ENCODE measurements at places on chromosomes 11 and 22. TPM values are rescaled to one million over a fixed set of nuclear protein-coding genes. Genes with fewer than 3 reads are reported as not detected.

DNA sequence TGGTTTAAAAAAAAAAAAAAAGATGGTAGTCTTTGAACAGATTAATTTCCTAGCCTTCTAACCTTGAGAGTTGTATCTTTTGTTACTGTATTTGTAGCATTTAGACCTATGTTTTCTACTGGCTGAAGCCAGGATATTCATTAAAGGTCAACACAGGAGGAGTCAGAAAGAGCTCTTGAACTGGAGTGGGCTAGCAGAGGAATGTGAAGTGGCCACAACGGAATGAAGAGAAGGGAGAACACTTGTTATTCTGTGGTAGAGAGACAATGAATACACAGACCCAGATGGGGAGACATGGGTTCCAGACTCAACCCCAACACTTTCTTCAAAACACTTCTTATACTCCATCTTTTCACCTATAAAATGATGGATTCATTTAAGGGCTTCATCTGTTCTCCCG lies 88.1 kb downstream of the RELT start:
- no peak overlapping the region for H3K4me3 ChIP-seq
- peak overlapping the region; percentile 41 for H3K27ac ChIP-seq
- H3K27me3 ChIP-seq = no peaks in the 10 kb centered on the region
- no peak for DNase-seq

DNA sequence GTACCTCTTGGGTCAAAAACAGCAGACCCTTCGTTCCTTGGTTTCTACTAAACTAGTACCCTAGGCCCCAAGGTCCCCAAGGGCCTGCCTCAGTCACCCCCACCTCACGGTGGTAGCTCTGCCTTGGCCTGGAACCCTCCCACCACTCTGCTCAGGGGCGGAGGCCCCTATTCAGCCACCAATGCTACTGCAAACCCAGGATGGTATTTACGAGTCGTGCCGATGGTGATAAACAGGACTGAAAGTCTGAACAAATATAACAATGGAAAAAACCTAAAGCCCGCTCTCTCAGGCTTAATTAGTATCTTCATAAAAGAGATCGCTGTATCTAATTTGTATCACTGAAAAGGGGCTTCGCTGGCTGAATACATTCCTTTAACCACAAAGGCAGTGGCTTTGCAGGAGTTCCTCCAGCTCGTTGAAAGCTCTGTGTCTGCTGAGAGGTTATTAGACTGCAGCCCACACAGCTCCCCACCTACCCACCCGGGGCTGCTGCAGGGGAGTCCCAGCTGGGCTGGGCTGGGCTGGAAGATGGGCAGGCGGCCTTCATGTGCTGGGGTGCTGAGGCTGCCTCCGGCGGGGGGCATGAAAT lies 15.2 kb downstream of the SHISAL1 start:
- no peak overlapping the region for H3K27ac ChIP-seq
- no peaks in the 10 kb centered on the region for H3K27me3 ChIP-seq
- no peak for DNase-seq
- H3K4me1 ChIP-seq = no peaks in the 10 kb centered on the region
- no peak overlapping the region for H3K4me3 ChIP-seq
- no peaks in the 10 kb centered on the region for H3K36me3 ChIP-seq

DNA sequence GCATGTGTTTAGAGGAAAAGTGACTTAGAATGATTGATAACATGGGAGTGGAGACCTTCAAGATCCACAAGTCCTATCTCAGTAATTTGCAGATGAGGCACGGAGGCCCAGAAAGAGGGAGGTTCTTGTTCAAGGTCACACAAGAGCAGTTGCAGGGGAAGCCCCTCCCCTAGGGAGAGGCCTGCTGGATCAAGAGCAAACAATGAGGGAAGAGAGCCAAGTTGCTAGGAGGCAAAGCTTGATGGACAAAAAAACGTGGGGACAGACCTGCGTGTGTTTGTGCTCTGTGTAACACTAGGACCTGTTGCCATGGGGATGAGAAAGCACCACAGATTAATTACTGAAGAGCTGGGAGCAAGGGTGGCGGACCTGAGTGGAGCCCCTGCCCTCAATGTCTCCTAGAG lies 6.4 kb upstream of the MFRP start:
- DNase-seq = peak; percentile 85
- peaks cover 15% of the 10 kb centered on the region for H3K36me3 ChIP-seq
- H3K27me3 ChIP-seq = no peaks in the 10 kb centered on the region

Gene ARHGEF17
- total RNA-seq = 47.6 TPM

Gene FJX1
- total RNA-seq = 1.2 TPM

DNA sequence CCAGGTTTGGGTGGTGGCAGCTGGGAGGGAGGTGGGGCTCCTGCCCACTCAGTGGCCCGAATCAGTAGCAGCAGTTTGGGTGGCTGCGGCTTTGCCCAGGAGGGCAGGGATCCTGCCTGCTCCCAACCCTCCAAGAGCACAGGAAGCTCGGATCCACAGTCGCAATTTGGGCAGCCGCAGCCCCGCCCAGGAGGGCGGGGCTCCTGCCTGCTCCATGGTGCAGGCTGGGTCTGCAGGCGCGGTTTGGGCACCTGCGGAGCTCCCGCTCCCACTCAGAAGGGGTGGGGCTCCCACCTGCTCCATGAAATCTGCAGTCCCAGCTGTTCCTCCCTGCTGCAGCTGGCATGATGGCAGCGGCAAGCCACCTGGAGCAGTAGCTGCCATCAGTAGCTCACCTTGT lies 38.1 kb upstream of the CALCB start:
- H3K4me1 ChIP-seq = no peaks in the 10 kb centered on the region
- no peak for DNase-seq
- no peak overlapping the region for H3K4me3 ChIP-seq
- H3K27ac ChIP-seq = no peak overlapping the region
- no peaks in the 10 kb centered on the region for H3K36me3 ChIP-seq

Gene ADM2
- total RNA-seq = not detected

DNA sequence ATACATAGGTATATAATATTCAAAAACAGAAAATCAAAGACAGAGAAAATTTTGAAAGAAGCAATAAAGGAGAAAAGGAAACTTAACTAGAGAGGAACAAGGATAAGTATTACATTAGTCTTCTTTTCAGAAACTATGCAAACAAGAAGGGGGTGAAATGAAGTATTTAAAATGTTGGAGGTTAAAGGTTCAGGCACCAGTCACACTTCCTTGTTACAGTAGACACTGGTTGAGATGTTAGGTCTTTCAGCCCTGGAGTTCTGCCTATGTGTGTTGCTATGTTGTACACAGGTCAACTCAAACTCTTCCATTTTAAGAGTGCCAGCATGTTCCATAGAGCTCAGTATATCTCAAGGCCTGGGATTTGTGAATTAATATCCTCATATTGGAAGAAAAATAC lies 6.0 kb upstream of the MS4A4A start:
- no peaks in the 10 kb centered on the region for H3K4me1 ChIP-seq
- no peak overlapping the region for H3K4me3 ChIP-seq
- no peak for DNase-seq

Gene KAT5
- total RNA-seq = 38.3 TPM

Gene DYNC2H1
- 7.2 TPM for total RNA-seq

DNA sequence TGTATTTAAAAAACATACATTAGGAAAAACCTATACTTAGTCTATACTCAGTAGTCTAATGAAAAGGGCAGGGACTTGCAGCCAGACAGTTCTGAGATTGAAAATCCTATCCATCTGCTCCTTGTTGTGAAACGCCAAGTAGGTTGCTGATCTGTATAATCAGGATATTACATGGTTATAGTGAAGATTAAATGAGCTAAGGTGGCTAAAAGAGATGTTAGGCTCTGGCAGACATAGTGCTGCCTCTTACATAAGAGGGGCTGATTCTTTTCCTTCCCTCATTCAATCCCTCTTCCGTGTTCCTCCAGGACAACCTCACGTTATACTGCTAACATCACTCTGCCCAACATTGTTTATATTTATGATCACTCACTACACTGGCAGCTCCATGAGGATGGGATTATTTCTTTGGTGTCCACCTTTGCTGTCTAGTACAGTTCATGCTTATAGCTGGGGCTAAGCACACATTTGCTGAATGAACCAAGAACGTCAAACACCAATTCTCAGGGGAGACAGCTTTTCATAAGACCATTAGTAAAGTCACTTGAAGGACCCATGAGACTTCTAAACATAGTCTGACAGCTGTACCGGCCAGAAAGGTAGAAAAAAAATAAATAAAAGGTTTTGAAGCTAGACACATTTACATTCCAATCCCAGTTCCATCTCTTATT lies 46.3 kb downstream of the GAB2 start:
- H3K36me3 ChIP-seq = no peaks in the 10 kb centered on the region
- H3K4me1 ChIP-seq = peaks cover 31% of the 10 kb centered on the region
- DNase-seq = no peak

- no peak overlapping the region for H3K27ac ChIP-seq
- no peak overlapping the region for H3K4me3 ChIP-seq
- peaks cover 55% of the 10 kb centered on the region for H3K36me3 ChIP-seq
- H3K4me1 ChIP-seq = peaks cover 94% of the 10 kb centered on the region
- H3K27me3 ChIP-seq = no peaks in the 10 kb centered on the region
Measured at GRCh38 chr11:114068327-114068726, 8.8 kb downstream of the ZBTB16 start.

DNA sequence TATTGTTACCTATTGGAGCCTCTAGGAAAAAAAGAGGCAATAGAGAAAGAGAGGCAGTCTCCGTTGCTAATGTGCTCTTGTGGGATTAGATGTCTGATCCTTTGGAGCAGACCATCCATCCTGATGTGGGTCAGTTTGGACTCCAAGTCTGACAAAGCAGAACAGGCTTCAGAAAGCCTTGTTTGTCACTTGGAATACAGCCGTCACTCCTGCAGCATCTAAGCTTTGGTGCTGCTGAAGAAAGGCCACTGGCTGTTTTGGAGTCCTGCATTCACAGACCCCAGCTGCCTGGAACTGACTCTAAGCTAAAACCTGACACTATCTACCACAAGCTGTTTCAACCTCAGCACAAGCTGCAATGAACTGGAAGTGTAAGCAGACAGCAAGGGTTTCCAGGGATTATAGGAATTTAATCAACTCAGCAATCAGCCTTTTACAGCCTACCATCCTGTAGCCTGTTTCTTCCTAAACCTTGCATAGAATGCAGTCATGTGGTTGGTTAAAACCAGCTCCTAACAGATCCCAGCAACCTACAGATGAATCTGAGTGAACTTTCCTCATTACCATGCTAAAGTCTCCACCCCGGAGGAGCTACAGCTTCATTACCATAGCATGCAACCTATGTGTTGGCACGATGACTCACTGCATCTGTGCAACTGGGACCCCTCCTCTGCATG lies 3.7 kb upstream of the PLAAT4 start:
- no peak overlapping the region for H3K27ac ChIP-seq
- H3K27me3 ChIP-seq = no peaks in the 10 kb centered on the region
- no peak overlapping the region for H3K4me3 ChIP-seq
- H3K36me3 ChIP-seq = no peaks in the 10 kb centered on the region

Gene CCDC157
- 1.2 TPM for total RNA-seq

Gene SDHAF2
- 30.3 TPM for total RNA-seq

Gene OR52B6
- total RNA-seq = not detected

Gene MMP3
- total RNA-seq = not detected

DNA sequence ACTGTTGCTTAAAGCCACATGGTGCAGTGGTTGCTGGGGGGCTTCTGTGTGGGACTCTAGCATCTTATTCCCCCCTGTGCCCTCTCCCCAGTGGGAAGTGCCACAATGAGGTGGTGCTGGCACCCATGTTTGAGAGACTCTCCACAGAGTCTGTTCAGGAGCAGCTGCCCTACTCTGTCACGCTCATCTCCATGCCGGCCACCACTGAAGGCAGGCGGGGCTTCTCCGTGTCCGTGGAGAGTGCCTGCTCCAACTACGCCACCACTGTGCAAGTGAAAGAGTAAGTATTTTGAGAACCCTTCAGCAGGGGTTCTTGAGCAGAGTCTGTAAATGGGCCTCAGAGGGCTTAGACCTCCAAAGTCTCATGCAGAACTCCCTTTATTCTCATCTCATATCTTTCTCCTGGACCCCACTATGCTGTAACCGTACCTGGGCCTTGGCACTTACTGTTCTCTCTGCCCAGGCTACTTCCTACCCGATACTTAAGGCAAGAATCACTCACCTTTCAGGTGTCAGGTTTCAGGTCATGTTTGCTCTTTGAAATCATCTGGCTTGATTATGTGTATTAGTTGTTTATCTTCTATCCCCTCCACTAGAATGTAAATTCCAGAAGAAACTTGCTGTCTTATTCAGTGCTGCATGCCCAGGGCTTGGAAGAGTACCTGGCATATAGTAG lies 32.4 kb downstream of the PIK3IP1 start:
- no peak overlapping the region for H3K4me3 ChIP-seq
- H3K4me1 ChIP-seq = no peaks in the 10 kb centered on the region
- H3K27me3 ChIP-seq = no peaks in the 10 kb centered on the region
- no peak for DNase-seq
- H3K36me3 ChIP-seq = peaks cover 69% of the 10 kb centered on the region

Gene TTC38
- 24.9 TPM for total RNA-seq

GRCh38 chr11:76038608-76039007 lies 167.7 kb downstream of the WNT11 start:
- H3K27me3 ChIP-seq = no peaks in the 10 kb centered on the region
- no peak overlapping the region for H3K4me3 ChIP-seq
- H3K4me1 ChIP-seq = no peaks in the 10 kb centered on the region

- no peak overlapping the region for H3K4me3 ChIP-seq
- no peaks in the 10 kb centered on the region for H3K36me3 ChIP-seq
- no peak overlapping the region for H3K27ac ChIP-seq
- no peaks in the 10 kb centered on the region for H3K4me1 ChIP-seq
- no peak for DNase-seq
Measured at GRCh38 chr11:119627286-119627685, 101.7 kb downstream of the NECTIN1 start.

Gene MAPK8IP2
- 0.37 TPM for total RNA-seq

DNA sequence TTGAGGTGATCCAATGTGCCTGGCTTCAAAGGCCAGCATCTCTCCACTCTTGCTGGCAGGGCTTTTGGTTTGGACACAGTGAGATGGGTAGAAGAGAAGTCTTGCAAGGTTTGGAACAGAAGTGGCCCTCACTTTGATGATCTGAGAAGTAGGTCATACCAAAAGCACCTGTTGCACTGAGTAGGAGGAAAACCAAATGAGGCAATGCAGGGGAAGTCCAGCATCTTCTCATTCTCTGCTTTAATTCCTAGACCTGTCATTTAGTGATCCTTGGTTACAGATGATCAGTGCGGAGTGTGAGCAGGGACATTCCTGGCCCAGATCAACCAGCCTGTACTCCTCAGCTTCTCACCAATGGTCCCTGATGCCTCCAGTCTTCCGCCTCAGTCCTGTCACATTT lies 990.5 kb downstream of the OPCML start:
- no peak overlapping the region for H3K4me3 ChIP-seq
- no peaks in the 10 kb centered on the region for H3K36me3 ChIP-seq
- H3K27me3 ChIP-seq = no peaks in the 10 kb centered on the region
- no peaks in the 10 kb centered on the region for H3K4me1 ChIP-seq
- H3K27ac ChIP-seq = no peak overlapping the region
